Fibroblast of mammary gland (primary cell): ENCODE measurements at places on chromosomes 1 and 21.
A peak's percentile ranks its signal among the peaks of the same experiment; 100 is the strongest.

GRCh38 chr1:246319083-246319714 lies 187.9 kb downstream of the SMYD3 start:
- no peak for DNase-seq

DNA sequence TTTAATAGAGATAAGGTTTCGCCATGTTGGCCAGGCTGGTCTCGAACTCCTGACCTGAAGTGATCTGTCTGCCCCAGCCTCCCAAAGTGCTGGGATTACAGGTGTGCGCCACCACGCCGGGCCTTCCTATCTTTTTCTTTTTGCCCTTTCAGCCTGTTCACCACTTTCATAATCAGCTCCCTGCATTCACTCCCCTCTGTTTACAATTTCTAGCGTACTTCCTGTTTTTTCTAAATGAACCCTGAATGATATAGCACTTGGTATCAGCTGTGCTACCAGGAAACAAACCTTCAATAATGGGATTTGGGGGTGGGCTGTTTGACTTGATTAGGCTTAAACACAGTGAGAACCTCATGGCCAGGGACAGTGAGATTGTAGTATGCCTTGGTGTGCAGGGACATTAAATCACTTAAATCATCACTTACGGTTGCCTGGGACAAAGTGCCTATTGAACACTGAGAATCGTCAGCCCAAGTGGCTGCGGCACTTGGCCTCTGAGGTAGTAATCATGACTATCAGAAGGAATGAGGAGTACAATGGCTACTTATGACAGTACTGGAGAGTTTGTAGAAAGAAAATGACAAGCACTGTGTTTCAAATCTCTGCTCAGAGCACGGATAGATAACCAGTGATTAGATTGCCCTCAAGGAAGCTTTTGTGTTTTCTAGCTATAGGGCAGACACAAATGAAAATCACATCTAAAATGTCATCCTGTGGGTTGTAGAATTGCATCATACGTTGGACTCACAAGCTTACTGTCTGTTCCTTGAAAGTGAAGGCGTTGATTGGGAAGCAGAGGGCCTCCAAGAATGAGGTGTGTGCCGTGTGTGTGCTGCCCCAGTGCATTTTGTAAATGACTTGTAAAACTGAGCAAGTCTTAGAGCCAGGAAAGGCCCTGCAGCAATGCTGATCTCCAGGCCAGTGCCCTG lies 661.8 kb downstream of the MATN1 start:
- DNase-seq, result no peak

DNA sequence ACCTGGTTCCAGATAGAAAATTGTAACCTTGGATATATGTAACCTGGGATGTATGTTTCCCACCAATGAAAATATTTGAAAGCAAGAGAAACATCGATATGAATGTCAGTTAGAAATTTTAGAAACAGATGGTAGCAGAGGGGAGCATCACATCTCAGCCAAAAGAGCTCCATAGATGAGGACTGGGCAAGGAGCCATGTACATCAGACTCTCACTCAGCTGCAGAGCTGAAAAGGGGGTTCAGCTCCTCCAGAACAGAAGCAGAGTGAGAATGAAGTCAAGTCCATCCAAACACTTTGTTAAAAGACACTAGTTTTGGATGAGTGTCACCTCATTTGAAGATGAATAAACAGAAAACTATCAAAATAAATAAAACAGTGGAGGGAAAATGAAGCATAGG lies 202.4 kb downstream of the HMCN1 start:
- no peak for DNase-seq

DNA sequence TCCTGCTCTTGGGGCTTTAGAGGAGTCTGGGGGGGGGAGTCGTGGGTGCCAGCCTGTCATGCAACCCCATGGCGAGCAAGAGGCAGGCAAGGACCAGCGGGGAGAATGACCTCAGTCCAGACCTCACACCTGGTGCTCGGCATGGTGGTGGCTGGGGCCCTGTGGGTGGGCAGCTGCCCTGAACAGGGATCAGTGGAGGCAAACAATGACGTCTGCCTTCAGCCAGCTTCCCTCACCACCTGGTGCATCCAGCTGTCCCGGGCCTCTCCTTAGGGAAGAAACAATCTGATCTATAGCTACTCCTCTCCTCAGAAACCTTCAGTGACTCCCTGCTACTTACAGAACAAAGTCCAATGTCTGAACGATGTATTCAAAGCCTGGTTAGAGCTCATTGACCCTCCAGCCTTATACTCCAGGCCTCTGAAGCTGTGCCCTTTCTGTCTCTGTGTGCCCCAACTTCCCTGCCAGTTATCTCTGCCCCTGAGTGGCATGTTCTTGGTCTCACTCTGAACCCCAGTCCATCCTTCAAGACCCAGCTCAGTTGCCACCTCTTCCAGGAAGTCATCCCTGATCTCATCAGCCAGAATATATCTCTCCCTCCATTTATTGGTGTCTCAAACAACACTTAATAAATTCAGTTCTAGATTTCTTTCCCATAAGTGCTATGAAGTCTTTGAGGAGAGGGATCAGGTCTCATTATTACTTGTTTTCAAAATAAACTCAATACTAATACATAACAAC lies 6.6 kb downstream of the PADI2 start:
- no peak for DNase-seq

- no peak for DNase-seq
These were observed 110.7 kb downstream of the ETS2 start for GRCh38 chr21:38916214-38916964.

- peak; percentile 99 for DNase-seq
These were observed 143.9 kb downstream of the KAZN start for GRCh38 chr1:14742181-14742980.
